ENCODE measurements at places on chromosomes 3 and 15.
A peak's percentile ranks its signal among the peaks of the same experiment; 100 is the strongest.

DNA sequence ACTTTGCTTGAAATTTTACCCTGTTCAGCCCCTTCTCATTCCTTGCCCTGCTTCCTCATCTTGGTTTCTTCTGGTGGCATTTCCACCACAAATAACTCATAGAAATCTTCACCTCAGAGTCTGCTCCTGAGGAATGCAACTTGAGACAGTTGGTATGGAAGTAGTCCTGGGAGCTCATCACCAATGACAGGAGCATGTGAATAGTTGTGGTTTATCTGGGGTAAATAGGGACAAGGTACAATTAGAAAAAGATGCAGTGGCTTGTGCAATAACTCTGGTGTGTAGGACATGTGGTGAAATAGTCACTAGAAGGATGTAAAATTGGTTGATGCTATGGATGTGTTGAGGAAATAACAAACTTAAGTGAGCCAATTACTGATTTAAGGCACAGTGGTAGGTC lies 72.7 kb upstream of the CHRNA7 start:
- no peak for DNase-seq

GRCh38 chr3:127263037-127263436 lies 24.8 kb downstream of the PRR20G start:
- no peak for DNase-seq

GRCh38 chr3:73950865-73951558 lies 326.3 kb upstream of the PDZRN3 start:
- no peak for DNase-seq

- DNase-seq, result no peak
These were observed 221.5 kb upstream of the BHLHE40 start for GRCh38 chr3:4757575-4758248.

DNA sequence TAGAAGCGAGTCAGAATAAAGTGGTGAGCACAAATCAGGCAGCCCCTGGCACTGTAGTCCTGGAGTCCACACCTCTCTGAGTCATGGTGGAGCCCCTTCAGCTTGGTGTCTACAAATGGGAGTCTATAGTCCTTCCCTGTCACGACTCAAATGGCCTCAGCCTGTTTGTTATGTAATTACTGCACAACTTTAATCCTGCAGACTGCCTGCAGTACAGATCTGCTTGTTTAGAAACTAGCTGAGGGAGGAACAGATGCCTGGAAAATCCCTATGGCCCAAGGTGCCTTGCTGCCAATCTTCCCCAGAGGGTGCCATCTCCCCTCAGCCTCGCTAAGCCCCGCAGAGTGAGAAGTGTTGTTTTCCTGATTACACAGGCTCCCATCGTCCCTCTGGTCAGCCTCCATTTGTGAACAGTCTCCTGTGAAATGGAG lies 3.9 kb upstream of the CXCR6 start:
- no peak for DNase-seq

GRCh38 chr3:107216711-107217110 lies 160.5 kb upstream of the CCDC54 start:
- peak; percentile 48 for DNase-seq

DNA sequence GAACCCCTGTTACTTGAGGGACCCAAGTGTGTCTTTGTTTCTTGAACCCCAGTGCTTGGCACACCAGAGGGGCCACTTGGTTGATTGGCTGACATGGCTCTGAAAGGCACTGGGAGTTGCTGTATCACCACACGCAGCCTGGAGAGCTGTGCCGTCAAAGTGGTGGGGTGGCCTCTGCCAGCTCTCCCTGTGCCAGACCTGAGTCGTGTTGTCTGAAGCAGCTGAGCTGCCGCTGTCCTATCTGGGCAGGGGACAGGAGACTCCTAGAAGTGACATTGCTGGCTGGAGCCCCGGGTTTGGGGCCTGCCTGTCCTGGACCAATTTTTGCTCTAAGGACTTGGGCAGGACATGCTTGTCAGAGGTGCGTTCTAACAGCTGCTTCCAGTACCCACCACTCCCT lies 5.5 kb upstream of the SNX22 start:
- no peak for DNase-seq

GRCh38 chr3:114640126-114640525 lies 346.3 kb downstream of the TIGIT start:
- DNase-seq, result no peak

DNA sequence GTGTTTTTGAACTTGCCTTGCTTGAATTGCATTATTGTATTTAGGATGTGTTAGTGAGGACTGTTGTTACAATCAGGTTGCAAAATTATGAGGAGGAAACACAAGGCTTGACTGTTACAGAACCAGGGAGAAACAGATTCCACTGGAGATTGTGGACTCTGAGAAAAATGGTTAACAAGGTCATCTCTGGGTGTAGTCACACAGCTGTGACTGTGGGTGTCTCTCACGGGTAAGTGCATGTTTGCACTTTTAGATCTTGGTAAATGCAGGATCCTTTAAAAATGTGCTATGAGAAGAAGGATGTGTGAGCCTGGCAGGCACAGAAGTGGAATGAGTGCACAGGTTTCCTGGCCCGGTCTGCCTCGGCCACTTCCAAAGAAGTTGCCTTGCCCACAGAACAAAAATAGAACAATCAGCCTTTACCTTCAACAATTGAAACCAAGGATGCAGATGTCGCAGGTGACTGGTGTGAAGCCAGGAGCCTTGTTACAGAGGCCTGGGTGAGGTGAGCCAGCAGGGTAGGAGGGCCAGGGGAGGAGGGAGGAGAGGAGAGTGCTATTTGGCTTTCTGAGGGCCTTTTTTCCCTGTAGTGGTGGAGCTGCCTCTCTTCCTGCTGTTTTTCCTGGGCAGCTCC lies 68.0 kb downstream of the ABHD5 start:
- no peak for DNase-seq

GRCh38 chr3:149783576-149783975 lies 8.8 kb downstream of the ANKUB1 start:
- DNase-seq, result peak; percentile 82

- DNase-seq, result peak; percentile 99
These were observed at the start of gene CDAN1 for GRCh38 chr15:42736793-42737528. Gene CDAN1, minus strand, starts transcription at chr15:42737128. Its CDS starts 26 bp downstream, at chr15:42737102.

DNA sequence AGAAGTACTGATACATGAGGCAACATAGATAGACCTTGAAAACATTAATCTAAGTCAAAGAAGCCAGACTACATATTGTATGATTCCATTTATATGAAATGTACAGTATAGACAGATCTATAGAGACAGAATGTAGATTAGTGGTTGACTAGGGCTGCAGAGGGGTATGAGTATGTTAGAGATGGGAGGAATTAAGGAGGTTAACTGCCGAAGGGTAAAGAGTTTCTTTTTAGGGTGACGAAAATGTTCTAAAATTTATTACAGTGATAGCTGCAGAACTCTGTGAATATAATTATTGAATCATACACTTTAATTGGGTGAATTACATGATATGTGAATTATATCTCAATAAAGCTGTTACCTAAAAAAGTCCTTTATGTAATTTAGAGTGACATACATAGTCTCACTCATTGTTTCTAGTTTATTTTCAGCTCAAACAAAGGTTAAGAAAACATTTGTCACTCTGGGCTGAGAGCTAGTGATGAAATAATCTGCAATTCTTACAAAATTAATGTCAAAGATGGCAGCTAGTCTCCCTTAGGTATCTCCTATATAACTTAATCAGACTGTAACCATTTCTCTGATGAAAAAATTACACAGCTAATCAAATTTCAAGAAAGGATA lies 61.4 kb downstream of the DENND4A start:
- DNase-seq, result no peak

DNA sequence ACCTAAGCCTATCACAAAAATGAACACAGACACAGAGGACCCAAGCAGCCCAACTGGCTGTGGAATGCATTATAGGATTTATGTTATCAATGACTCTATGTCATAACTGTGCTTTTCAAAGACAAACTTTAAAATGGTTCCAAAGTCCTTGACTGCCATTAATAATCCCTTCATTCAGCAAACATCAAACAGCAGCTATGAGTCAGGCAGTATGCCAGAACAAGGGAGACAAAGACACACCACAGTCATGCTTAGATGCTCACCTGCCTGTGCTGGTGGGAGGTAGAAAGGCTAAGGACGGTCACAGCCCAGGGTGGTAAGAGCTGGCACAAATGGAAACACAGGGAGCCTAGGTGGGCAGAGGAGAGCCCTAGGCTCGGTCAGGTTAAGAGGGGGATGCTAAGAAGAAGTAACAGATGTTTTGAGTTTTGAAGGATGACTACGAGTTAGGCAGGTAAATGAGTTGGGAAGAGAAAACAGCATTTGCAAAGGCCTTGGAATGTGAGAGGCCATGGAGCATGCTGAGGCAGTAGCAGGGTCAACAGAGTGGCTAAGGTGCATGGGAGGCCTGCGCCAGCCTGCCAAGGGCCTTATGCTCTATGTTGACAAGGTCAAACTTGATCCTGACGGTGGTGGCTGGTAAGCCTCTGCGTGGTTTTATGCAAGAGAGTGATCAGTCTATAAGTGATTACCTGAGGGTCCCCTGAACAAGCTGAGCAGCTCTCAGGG lies 23.0 kb downstream of the NMNAT3 start:
- no peak for DNase-seq

GRCh38 chr3:75332794-75333193 lies 331.3 kb upstream of the FRG2C start:
- no peak for DNase-seq

DNA sequence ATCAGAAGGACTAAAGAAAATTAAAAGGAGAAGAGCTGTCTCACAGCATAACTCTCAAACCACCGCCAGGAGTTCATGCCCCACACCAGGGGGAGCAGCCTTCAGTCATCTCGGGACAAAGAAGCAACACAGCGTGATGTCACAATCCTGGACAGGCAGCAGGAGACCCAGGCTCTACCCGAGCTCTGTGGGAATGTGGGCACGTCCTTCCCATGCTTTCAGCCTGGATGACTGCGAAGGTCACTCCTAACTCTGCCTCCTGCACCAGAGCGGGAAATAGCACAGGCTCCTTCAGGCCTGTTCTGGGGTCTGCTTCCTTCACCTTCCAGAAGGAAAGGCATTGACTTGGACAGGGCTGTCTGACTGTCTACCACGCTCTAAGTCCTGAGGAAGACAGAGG lies 31.3 kb downstream of the NOX5 start:
- no peak for DNase-seq

DNA sequence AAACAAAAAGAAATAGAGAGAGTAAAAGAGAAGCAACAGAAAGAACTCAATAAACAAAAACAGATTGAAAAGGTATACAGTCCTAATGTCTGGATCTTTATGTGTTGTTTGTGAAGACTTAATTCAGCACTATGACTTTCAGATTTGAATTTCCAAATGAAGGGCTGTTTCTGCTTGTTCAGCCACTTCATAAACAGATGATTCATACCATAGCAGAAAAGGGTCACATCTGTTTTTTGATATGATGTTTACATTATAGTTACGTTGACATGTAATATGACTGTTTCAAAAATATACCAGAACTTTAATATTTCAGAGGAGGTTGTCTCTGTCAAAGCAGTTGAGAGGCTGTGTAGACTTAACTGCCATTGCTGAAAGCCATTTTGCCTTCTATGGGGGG lies 24.1 kb downstream of the ASB14 start:
- no peak for DNase-seq

DNA sequence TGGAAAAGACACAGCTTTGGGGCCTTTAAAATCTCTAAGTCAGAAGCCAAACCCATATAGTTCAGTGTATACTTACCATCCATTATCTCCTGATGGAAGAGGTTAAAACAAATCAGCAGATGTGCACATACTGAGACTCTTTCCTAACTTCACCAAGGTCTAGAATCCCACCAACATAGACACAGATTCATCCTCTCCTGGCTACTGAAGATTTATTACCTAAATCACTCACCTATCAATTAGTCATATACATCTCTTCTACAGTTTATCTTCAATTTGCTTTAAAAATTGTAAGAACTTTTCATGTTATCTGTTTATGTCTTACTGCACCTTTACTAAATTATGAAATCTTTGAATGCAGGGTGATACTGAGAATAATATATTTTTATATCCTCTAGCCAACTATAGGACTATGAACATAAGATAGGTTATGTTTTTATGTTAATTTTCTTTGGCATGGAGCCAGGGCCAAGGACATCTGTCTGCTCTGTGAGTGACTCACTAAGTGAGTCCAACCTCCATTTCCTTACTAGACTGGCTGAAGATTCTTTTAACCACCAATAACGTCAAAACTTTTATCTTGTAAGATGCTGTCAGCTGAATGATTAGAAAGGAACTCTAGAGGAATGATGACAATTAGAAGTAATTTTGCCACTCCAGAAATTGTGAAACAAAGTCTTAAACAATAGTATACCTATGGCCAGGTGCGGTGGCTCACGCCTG lies 397.6 kb downstream of the FOXP1 start:
- DNase-seq, result peak; percentile 13

DNA sequence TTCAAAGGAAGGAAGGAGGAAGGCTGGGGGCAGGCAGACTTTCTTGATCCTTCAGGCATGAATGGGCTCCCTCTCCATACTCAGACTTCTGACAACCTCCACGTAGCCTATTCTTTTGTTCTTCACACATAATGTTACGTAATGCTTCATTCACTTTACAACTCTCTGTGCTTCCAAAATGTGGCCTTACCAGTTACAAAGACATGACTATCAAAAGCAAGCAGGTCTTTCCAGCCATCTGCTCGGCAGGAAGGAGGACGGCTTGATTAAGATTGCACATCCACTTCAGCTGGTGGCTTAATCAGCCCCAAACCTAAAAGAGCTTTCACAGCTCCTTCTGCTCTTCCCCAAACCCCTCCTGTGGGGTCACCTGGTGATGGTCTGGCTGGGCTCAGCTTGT lies 263.2 kb downstream of the XXYLT1 start:
- DNase-seq, result no peak

DNA sequence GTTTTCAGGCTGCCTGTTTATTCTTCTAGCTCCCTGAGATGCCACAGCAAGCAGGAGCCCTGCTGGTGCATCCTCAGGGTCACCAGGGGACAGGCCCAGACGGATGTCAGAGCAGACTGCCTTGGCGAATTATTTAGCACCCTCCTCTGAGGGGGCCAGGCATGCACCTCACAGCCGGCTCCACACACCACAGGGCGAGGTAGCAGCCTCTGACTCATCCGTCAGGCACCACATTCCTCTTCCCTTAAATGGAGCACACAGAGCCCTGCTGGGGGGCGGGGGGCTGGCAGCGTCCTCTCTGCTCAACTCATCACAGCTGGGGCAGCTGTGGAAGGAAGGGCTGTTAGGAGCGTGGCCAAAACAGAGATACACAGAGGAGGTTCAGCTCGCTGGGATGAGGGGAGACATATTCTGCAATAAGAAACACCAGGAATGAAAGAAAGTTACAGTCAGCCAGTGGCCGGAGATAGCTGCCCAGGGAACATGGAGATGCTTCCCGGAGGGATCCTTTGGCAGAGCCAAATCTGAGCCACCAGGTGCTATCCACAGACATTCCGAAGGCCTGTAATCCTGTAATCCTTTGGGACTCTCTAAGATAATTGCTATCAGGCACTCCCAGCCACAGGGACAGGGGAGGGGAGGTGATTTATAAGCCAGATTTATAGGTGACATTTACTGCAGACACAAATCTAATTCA lies 13.9 kb upstream of the PRICKLE2 start:
- peak; percentile 75 for DNase-seq

DNA sequence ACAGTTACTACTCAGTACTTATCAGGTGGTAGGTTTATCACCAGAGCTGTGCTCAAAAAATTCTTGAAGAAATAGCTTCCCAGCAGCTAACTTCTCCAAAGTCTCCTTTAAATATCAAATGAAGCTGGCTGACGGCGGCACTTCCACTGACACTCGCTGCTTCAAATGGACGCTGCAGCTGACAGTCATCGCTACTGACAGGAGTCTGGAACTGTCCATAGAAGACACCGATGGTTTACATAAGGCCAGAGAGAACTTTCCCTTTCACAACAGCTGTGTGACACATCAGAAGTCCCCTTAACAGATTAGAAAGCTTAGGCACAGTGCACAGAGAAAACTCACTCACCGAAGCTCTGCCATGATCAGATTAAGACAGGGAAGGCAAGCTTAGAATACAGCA lies 270.2 kb downstream of the SHOX2 start:
- no peak for DNase-seq
